ENCODE measurements at places on chromosomes 1 and 21.
A peak's percentile ranks its signal among the peaks of the same experiment; 100 is the strongest.

- no peak for ATAC-seq
These were observed 6.8 kb downstream of the CDCA8 start for GRCh38 chr1:37699147-37699546.

- no peak for ATAC-seq
These were observed at the start of gene AMPD1 for GRCh38 chr1:114695430-114696058. Gene AMPD1, minus strand, starts transcription at chr1:114695546. Its CDS starts 75 bp downstream, at chr1:114695471.

DNA sequence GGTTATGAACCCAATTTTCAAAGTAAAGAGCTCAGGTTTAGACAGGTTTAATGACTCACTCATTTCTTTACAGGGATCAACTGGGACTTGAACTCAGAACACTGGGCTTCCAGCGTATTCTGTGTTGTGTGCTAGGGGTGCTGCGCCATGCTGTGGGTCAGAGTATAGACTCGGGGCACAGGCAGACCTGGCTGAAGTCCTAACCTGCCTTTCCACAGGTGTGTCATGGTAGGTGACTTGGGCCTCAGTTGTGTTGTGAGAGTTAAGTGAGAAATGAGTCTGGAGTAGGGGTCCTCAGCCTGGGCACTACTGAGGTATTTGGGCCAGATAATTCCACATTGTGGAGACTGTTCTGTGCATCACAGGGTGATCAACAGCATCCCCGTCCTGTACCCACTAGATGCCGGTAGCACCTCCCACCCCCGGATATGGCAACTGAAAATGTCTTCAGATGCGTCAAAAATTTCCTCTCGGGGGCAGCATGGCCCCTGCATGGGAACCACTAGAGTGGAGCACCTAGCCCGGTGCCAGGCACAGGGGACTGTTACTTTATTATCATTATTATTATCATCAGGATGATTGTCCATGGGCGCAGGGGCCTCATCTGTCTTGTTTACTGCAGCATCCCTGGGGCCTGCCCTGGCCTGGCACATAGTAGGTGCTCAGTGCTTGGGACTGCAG lies 575.5 kb downstream of the PTPRU start:
- no peak for ATAC-seq

DNA sequence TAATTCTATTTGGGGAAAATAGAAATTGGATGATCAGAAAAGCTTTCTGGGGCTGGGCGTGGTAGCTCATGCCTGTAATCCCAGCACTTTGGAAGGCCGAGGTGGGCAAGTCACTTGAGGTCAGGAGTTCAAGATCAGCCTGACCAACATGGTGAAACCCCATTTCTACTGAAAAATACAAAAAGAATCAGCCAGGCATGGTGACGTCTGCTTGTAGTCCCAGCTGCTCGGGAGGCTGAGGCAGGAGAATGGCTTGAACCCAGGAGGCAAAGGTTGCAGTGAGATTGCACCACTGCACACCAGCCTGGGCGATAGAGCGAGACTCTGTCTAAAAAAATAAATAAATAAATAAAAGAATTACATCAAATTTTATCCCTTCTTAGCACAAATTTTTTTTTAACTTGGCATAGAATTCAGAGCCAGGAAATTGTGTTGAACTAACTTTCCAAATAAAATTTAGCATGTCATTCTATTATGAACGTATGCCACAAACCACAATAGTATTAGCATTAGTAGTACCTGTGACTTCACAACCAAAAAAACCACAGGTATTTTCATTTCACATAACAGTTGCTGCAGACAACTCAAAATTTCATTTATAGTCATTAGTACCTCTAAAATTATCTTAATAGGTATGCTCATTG lies 4.5 kb upstream of the ANKRD13C start:
- ATAC-seq: no peak

- ATAC-seq: no peak
These were observed 149.8 kb upstream of the TNR start for GRCh38 chr1:175893192-175893591.

- ATAC-seq: peak; percentile 49
These were observed 2.2 kb downstream of the PALMD start for GRCh38 chr1:99648107-99648506.

DNA sequence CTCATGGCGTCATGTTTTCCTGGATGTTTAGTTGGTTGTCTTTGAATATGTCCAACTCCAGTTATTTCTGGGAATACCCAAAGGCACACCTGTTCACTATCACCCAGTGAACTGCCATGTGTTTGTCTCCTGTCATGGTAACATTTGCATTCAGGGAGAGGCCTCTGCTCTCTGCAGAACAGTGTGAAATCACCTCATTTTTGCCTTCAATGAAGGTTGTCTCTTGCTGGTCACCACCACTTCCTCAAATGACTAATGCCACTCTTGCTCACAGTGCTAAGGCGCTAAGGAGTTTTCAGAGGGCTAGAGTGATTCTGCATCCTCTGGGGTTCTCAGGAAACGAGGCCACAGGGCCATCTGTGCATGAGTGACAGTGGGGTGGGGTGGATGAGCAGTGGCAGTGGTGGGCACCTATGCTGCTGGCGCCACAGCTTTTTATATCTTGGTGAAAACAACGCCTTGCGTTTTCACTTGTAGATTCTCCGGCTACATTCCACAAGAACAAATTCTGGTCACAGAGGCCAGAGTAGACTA lies 60.0 kb upstream of the ATP5PO start:
- ATAC-seq: peak; percentile 17

DNA sequence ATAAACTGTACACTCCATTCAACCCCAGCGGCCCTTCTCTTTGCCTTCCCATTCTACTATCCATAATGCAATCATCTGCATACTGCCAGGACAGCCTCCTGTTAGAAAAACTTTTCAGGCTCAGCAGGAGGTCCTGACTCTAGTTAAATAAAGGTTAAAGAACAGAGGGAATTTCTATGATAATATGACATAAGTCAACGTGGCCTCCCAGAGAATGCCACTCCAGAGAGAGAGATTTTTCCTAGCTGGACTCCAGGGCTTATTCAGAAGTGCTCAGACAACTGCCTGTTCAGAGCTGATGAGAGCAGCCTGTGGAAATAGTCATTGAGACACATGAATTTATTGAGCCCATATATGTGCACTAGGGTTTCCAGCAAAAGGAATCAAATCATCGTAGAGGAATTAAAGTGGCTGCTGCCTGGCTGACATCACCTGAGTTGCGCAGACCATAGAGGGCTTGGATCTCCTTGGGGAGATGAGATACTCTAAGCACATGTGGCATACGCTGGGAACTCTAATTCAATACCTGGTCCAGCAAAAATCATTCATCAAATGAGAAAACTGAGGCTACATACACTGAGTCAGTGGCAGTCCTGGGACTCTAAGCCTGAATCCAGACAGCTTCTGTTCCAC lies 736.2 kb downstream of the PTPRU start:
- ATAC-seq: no peak

- ATAC-seq: peak; percentile 32
These were observed 42.6 kb downstream of the OPTC start for GRCh38 chr1:203536575-203536974.

- ATAC-seq: peak; percentile 71
These were observed 88.4 kb downstream of the PDE4B start for GRCh38 chr1:65881067-65881594.

DNA sequence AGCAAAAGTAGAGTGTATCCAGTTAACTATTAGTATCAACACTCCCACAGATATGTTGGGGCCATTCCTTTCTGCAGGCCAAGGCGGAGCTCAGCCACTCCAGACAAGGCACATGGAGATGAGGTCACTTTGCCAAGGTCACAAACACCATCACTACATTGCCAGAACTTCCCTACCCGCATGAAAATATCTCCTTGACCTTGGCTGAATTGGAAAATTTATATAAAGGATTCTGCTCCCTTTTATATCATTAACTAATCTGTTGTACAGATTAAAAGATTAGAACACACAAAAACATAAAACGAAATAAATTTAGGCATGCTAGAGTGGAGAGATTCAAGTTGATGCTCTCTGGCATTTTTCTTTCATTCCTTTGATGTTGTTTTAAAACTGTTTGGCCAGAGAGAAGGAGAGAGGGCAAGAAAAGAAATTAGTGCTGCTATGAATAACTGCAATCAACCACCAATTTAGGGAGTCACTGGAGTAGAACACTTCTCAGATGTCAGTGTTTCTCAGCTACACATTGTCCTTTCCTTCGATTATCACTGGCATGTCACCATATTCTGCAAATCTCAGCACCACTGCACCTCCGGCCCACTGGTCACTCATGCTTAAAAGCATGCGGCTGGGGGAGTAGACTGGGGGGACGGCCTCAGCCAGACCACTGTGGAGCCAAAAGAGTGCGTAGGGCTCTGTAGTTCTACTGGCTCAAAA lies 78.7 kb upstream of the ATP1B1 start:
- ATAC-seq: no peak

- ATAC-seq: no peak
These were observed 1.1 kb downstream of the THRAP3 start for GRCh38 chr1:36225283-36225899.

GRCh38 chr1:159879136-159879535 lies 16.7 kb upstream of the VSIG8 start:
- ATAC-seq: no peak

GRCh38 chr1:221373795-221374194 lies 368.1 kb downstream of the DUSP10 start:
- ATAC-seq: no peak
